ENCODE measurements at places on chromosomes 3 and 15.

DNA sequence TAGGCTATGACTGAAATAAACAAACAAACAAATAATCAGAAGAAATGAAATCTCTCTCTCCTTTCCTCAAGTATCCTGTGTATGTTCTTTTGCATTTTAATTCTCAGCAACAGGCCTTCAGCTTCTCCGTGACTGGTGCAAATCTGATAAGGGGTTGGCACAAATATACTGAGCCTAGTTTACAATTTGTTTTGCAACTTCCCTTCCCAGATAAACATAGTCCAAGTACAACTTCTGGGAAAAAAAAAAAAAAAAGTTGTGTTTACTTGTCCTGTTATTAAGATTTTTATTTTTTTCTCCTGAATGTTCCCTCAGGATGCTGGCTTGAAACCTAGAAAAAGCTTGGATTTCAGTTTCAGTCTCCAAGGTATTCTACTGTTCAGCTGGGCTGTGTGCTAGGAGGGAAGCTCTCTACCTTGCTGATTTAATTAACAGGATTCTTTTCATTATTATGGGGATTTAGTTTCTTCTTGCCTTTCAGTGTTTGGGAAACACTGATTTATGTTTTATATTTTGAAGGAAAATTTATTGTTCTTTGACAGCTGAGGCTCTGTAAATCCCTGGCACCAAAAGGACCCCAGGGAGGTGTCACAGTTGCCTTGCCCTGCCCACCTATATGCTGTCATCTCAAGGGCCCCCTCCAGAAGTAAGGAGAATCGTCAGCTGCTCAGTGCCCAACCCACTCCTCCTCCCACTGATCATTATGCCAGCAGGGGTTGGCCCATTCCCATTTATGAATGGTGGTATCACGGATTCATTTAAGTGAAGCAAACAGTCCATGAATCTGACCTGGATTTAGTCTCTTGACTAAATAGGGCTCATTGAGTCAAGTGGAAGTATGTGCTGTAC lies 185.2 kb downstream of the MEIS2 start:
- no peak for DNase-seq

DNA sequence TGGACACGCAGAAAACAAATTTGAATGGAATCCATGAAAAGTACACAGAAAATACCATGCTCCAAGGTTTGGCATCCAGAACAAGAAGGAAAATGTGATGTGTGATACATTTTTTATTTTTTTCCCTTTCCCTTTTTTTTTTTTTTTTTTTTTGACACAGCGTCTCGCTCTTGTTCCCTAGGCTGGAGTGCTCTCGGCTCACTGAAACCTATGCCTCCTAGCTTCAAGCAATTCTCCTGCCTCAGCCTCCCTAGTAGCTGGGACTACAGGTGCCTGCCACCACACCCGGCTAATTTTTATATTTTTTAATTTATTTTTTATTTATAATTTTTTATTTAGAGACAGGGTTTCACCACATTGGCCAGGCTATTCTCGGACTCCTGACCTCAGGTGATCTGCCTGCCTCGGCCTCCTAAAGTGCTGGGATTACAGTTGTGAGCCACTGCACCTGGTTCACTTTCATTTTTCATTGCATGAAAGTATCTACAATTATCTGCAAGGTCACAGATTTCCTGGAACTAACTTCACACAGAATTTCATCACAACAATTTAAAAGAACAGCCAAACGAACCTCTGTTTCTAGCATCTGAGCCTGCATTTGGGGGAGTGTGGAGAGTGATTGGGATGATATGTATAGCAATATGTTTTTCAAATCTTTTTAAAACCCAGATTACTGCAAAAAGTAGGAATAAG lies 8.3 kb downstream of the POU1F1 start:
- DNase-seq: no peak

GRCh38 chr15:62125773-62126172 lies 39.3 kb downstream of the C2CD4B start:
- no peak for DNase-seq

DNA sequence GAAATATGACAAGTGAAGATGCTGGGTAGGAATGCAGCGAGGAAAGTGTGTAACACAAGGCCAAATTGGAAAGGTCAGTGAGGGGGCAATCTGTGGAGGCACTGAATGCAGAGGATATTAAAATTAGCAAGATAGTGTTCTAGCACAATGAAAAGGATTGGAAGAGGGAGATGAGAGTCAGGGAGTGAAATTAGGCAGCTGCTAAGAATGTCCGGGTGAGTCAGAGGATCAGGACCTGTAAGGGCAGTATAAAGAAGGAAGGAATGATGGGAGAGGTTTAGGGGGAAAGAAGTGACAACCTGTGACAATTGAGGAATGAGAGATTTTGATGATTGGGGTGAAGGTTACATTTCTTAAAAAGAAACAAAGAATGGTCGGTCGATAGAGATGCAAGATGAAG lies 103.5 kb downstream of the UBE3A start:
- no peak for DNase-seq

DNA sequence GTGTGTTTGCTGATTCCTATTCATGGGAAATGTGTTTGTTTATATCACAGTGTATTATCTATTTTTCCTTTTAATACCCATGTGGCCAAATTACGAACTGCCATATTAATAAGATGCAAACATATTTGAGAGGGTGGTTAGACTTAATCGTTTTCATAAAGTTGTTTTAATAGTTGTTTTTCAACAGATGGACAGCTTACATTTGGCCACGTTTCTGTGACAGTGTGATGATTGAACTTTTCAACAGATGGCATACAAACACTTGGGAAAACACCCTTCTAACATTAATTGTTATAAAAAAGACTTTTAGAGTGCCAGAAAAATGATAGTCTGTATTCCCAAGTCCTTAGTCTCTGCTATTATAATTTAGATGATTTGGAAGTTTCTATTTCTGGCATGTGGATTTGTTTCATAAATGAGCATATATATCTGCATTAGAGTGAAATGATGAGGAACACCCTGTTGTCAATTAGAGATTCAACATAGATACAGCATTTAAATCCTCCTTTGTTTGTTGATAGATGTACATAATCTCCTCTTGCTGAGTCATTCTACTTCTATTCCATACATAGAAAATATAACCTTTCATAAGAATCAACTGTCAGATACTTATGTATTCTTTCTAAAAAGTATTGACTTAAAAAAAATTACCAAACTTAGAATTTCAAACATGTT lies 13.1 kb downstream of the PLAAT1 start:
- DNase-seq: no peak

- no peak for DNase-seq
These were observed 14.9 kb upstream of the CSRNP1 start for GRCh38 chr3:39168156-39168780.

DNA sequence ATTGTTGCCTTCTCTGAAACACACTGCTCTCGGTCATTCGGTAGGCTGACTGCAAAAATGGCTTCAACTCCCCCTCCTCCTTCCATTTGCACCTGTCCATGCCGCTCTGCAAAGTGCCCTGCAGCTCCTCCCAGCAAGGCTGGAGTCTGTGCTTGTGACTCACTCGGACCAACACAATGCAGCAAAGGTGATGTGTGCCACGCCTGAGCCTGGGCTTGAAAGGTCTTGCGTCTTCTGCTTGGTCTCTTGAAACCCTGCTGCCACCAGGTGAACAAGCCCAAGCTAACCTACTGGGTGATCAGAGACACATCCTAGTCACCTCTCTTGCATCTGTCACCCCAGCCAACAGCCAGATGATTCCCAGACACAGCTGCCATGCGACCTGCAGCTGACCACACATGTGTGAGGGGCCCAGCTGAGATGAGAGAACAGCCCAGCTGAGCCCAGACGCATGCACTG lies 71.1 kb downstream of the MGLL start:
- no peak for DNase-seq

GRCh38 chr3:46312991-46313390 lies 40.9 kb upstream of the CCR2 start:
- no peak for DNase-seq

DNA sequence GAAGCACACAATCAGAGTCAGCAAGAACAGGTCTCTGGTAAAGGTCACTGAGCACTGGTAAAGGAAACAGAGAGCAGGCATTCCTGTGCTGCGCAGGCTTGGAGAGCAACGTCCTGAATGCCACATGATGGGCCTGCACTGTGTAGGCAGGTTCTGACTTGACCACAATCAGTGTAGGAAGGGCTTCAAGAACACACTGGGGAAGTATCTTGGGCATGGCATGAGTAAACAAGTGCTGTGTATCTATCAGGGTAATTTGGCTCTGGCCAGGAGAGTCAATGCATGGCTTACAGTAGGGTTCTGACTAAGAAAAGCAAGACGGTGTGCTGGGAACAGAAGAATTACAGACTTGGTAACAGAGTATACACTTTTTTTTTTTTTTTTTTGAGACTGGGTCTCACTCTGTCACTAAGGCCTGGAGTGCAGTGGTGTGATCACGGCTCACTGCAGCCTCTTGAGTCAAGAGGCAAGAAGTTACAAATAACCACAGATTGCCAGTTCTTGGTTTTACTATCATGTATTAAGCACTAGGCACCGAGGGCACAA lies 30.6 kb downstream of the TBC1D2B start:
- no peak for DNase-seq

DNA sequence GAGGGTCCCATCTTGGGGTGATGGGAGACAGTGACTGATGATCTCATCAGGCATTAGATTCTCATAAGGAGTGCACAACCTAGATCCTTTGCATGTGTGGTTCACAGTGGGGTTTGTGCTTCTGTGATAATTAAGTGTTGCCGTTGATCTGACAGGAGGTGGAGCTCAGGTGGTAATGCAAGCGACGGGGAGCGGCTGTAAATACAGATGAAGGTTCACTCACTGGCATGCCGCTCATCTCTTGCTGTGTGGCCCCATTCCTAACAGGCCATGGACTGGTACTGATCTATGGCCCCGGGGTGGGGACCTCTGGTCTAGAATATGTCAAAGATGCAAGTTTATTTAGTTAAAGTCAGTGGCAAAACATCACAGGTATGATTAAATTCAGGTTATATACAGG lies 8.7 kb downstream of the MEF2A start:
- DNase-seq: no peak

- DNase-seq: no peak
These were observed 64.5 kb upstream of the PLXNA1 start for GRCh38 chr3:126918355-126918821.

DNA sequence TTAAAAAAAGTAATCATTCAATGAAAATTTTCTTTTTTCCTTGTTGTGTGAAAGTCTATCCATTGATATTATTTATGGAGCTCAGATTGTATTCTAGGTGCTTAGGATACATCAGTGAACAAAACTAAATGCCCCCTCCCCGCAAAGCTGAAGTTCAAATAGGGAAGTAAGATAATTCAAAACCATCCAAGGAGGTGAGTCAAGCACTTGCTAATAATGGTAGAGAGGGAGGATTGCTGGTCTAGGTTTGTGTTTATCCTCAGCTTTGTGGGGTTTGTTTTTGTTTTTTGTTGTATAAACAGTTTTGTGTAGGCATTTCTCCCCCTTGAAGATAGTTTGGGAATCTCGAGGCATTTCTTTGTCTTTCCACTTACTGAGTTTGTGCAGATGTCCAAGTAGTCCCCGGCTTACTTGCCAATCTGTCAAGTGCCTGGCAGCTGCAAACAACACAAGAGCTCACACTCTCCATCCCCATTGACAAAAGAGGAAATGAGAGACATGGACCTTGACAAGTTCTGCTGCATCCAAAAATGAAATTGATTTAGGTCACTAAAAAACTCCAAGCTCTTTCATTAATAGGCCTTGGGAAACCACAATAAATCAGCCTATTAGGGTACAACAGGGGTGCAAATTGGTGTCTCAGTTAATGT lies 575.8 kb upstream of the TBL1XR1 start:
- DNase-seq: no peak

DNA sequence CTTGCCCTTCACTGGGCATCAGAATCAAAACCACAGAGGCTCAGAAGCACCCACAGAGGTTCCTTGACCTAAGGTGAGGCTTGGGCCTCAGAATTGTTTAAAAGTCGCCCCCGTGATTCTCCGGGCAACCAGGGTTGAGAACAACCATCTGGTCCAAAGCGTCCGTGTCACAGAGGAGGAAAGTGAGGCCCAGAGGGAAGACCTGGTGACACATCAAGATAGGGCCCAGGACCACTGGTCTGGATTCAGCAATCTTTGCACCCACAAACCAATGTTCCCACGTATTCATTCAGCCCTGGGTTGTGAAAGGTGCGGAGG lies 272.6 kb downstream of the UACA start:
- no peak for DNase-seq

DNA sequence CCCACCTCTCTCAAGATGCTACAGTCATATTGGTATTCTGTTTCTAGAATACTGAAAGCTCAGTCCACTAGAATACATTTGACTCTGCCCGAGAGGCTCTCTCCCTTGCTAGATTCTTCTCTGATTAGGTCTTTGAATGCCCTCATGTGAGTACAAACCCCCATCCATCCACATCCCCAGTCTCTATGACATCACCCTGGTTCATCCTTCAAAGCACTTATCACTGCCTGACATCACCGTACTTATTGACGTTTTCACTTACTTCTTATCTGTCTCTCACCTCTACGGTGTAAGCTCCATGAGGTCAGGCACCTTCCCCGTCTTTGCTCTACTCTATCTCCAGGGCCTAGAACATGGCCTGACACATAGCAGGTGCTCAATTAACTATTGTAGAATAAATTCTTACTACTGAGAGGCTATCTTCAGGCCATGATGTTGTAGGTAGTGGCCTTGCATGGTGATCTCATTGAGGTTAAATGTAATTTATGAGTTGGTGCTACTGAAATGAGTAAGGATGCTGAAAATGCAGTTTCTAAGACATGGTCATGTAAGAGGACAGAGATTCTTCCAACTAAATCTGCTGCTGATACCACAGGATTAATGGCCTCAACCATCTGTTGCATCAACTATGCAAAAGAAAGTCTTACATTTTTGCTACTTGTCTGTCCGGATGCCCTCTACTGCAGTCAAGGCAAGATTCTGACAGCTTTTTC lies 26.8 kb downstream of the EOGT start:
- no peak for DNase-seq

- DNase-seq: no peak
These were observed 81.7 kb downstream of the HCN4 start for GRCh38 chr15:73287019-73287418.

- DNase-seq: no peak
These were observed 792.3 kb downstream of the DIPK2A start for GRCh38 chr3:144763878-144764454.

DNA sequence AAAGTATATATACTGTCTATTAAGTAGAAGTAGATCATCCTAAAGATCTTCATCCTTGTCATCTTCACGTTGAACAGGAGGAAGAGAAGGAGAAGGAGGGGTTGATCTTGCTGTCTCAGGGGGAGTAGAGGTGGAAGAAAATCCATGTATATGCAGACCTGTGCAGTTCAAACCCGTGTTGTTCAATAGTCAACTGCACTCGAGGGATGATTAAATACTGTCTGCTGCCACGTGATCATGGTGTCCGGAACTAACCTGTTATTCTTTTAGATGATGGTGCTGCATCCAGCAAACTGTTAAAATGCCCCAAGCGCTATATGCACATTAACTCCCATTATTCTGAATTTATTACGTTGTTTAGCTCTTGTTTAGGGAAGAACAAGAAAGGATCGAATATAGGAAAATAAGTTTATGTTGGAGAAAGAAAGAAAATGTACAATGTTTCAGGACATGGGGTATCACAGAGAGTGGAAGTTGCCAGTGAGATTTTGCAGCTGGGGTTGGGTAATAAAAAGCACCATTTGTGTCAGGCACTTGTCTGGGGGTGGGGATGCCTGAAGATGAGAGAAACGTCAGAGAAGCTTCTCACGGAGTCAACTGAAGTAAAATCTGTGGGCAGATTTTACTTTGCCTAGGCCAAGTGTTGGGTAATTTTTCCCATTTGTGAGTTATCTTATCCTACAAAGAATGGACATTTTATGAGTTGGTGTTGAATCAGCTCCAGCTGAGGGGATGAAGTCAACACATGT lies 229.2 kb downstream of the RYR3 start:
- no peak for DNase-seq

- DNase-seq: no peak
These were observed 14.1 kb downstream of the LOXL1 start for GRCh38 chr15:73940061-73940981.
